Right renal pelvis (tissue), 4 donors: ENCODE measurements at places on chromosomes 5 and 9.

GRCh38 chr9:87701931-87702421, 23.9 kb upstream of the CTSL start:
- no peak for DNase-seq

DNA sequence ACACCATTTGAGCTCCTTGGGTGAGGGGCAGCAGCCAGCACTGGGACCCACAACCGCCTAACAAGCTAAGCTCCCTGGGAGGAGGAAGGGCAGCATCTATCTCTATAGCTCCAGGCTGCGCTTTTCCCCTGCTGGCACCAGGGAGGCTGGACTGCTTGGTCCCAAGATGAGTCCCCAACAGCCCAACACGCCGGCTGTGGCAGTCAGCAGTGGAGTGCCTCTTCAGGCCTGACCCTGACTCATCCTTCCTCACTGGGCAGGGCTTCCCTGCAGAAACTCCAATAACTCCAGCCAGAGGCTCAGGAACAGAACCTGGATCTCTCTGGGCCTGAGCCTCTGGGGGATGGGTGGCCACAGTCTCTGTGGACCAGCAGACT, 113.7 kb upstream of the ADAMTS16 start:
- no peak for DNase-seq

- no peak for DNase-seq
These were observed 25.0 kb downstream of the SGTB start for GRCh38 chr5:65696892-65697291.

GRCh38 chr5:66358741-66359140, 214.6 kb downstream of the SREK1 start:
- no peak for DNase-seq

DNA sequence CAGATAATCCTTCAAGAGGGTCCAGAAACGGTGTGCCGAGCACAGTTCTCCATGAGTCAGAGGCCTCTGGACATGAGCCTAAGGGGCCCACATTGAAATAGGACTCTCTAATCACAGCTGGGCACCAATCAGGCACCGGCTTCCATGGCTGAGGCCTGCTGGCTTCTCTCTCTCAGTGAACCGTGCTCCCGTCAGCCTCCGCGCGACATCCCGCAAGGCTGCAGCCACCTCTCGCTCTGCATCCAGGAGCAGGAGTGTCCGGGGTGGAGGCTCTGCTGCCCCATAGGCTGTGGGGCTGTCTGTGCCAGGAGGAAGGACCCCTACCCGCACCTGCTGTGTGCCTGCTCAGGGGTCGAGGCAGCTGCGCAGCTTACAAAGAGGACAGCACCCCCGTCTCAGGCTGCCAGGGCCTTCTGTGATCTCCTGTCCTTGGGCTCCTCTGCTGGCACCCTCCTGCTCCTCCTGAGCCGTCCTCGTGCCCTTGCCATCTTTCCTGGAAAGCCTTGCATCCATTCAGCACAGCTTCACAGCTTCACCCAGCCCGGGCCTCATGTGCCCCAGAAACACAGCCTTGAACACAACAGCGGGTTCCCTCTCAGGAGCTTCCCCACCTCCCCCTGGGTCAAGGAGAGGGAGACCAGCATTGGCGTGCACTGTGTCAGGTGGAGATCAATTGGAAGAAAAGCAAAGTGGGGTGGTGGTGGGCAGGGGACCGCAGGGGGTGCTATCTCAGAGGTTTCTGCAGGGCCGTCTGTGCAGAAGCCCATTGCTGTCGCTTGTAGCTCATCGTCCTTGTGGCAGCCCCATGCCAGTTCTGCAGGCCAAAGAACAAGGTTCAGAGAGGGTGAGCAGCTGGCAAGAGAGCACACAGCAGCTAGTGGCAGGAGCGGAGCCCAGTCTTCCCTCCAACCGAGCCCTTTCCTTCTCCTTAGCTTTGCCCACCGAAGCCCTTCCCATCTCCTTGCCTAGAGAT, 22.8 kb upstream of the FCN1 start:
- DNase-seq: no peak

DNA sequence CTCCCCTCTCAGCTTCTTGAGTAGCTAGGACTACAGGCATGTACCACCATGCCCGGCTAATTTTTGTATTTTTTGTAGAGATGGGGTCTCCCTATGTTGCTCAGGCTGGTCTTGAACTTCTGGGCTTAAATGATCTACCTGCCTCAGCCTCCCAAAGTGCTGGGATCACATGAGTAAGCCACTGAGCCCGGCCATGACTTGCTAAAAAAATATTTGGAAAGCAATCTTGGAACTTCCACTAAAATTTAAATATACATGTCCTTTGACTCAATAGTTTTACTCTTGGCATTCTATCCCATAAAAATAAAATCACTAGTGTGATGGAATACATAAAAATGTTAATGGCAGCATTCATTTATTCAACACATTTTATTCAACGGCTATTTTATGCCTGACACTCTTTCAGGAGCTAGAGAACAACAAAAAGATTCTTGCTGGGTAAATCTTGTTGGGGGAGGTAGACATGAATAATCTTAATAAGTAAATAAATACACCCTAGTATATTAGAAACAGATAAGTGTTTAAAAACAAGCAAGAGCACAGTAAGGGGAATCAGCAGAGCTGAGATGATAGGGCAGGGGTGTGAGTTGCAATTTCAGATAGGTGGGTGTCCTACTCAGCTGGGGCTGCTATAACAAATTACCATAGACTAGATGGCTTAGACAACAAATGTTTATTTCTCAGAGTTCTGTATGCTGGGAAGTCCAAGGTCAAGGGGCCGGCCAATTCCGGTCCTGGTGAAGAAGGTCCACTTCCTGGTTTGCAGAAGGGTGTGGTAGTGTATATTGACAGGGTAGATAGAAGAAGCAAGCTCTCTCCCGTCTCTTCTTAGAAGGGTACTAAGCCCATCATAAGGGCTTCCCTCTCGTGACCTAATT, 50.7 kb downstream of the KCNV2 start:
- DNase-seq: no peak

DNA sequence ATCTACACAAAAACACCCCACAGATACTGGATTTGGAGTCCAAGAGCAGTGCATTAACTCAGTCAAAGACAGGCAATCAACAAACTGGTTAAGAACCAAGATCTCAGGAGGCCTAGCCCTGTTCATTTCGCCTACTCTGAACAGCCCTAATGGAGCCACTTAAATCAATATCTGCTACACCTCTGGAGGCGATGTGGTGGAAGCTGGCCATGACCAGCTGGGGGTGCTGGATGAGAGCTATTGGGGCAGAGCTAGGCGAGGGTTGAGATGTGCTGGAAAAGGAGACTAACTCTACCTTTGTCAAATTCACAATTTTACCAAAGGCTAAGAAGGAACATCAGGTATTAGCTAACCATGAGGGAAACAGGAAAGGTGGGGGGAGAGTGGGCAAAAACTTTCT, 23.3 kb upstream of the ARSB start:
- no peak for DNase-seq

DNA sequence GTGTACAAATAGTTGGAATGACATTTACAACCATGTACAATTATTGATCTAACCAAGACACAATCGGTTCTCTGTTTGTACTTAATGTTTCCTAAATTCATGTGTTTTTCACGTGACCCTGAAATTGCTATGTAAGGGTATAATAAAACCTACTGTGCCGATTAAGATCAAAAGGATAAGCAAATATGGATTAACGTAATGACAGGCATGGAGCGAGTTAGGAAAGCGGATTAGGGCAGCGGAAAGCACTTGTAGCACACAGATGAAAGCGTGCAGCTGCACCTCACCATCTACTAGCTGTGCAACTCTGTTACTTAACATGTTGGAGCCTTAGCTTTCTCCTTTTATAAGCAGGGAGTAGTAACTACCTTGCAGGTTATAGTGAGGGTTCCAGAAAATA, 38.3 kb upstream of the ZFYVE16 start:
- DNase-seq: no peak

GRCh38 chr5:142872795-142873194, 102.6 kb downstream of the ARHGAP26 start:
- DNase-seq: no peak

DNA sequence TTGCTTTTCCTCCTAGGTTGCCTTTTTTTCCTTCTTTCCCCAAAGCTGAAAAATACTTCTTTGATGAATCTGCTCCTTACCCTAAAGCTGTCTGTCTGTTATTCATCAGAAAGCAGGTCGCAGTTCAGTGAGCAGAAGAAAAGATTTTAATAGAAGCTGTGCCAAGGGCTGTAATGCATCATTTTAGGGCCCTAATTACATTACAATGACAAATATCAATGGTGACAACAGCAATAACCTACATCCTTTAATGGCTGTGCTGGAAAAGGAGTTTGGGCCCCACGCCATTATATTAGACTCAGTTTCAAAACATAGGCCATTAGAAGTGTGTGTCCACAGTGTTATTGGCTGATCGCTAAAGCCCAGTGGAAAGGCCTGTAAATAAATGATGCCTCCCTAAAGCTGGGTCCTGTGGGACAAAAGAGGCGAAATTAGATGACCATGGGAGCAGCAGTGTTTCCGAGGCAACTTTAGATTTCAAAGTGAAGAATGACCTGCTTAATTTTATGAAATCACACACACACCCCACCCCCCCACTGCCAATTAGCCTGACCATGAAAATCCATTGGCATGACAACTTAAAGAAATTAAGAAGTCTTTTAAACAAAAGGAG, 38.4 kb downstream of the TLE4 start:
- no peak for DNase-seq

DNA sequence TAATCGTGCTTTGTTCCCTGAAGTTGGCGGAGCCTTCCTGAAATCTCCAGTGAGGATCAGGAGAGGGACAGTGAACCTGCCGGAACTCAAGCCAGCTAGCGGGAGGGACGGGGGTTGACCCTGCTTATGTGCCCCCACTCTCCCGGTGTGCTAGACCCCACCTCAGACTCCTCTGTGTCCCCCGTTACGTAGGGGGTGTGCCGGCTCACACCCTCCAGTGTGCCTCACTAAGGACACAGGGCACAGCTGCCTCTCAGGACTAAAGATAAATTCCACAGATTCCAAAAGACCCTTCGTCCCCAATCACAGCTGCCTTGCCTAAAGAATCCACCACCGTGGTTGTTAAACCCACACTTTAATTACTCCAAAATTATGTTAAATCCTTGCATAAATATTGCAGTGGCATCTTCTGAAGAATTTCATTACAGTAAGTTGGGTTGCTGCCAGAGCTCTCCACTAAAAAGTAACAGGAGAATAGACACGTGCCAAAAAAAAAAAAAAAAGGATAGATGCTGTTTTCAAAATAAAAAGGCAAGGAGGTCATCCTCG, 73.7 kb downstream of the GTF3C4 start:
- DNase-seq: no peak

- no peak for DNase-seq
These were observed 536 bp upstream of the STX17 start for GRCh38 chr9:99905833-99906402.
